ENCODE measurements at places on chromosomes 11 and 22.
A peak's percentile ranks its signal among the peaks of the same experiment; 100 is the strongest.

- no peak for DNase-seq
Measured at GRCh38 chr11:86396396-86396795, 21.7 kb downstream of the CCDC81 start.

DNA sequence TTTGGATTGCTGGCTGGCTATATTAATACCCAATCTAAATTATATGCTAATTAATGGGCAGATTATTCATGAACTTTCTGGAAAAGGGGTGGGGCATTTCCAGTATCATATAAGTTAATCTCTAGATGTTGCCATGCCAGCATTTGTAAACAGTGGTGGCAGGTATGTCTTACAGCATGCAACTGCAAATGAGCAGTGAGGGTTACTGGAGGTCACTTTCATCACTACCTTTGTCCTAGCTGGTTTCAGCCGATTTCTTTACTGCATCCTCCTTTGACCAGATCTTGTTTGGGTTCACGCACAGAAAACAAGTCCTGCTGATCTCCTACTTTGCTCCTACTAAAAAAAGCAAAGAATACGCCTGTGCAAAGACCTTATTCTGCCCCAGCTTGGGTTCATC lies 89.1 kb upstream of the USP47 start:
- peak; percentile 4 for DNase-seq

DNA sequence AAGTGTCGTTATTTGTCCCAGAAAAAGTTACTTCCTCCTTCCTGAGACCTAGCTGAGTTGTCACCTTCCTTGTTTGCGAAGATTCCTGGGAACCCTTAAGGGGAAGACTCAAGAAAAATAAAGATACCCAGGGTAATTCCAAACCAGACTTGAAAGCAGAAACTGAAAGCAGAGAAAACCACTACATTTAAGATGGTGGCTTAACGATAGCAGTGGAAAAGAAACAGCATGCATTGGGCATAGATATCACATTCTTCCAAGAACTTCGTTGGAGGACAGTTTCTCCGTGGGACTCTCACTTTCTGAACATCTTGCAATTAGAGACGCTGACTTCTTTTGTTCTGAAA lies 89.1 kb downstream of the FAM76B start:
- no peak for DNase-seq

- DNase-seq = no peak
Measured at GRCh38 chr22:37400719-37401118, 26.6 kb downstream of the ELFN2 start.

- DNase-seq = no peak
Measured at GRCh38 chr11:109123816-109124787, 297.9 kb upstream of the C11orf87 start.

GRCh38 chr11:59187587-59187986 lies 15.7 kb downstream of the DTX4 start:
- DNase-seq = peak; percentile 91

DNA sequence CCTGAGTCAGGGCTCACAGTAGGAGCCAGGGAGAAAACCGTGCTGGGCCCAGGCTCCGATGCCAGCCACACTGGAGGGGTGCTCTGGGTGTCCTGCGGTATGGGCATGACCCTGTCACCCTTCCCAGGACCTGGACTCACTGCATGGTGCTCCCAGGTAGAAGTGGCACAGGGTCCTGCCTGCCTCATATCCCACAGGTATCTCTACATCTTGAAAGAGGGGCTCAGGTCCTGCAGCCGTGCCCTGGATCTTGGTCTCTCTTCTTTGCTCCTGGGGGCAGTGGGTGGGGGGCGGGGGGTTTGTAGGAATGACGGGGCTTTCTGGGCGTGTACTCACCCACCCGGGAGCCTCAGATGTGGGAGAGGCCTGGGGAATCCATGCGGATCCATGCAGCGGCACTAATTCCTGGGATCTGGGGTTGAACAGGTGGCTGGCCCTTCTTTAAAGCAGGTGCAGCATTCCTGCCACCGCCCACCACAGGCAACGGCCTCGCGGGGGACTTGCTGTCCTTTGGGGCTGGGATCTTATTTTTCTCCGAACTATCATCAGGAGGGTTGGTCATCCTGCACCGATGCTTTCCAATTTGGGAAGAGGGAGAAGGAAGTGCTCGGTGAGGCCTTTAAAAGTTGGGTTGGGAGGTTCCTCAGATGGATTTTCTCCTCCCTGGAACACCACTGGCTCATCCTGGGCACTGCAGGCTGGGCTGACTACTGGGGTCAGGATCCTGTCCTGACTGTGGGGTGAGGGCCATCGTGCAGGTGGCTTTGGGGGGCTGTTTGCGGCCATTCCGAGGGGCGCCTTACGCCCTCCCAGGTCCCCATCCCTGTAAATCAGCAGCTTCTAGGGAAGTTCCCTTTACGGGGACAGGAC lies 886.4 kb downstream of the BRD1 start:
- DNase-seq = peak; percentile 9

DNA sequence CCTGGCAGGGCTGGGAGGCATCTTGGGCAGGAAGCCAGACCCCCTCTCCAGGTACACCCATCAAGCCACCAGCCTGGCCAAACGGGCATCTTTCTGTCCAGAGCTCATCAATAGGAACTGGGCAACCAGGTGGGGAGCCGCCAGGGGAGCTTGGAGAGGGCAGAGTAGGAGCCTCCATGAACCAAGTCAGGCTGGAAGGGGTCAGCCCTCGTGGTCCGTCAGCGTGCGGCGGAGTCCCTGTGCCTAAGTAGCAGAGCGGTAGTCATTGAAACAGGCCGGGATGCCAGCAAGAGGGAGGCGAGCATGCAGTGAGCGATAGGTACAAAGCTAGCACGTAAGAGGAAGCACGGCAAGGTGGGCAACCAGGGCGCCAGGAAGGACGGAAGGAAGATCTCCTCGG lies 1.7 kb downstream of the RTL6 start:
- no peak for DNase-seq

GRCh38 chr11:84501750-84502149 lies 1125.4 kb downstream of the DLG2 start:
- DNase-seq = no peak

- no peak for DNase-seq
Measured at GRCh38 chr11:114219559-114220349, 76.4 kb upstream of the NNMT start.

- DNase-seq = no peak
Measured at GRCh38 chr11:1877211-1878136, 14.2 kb downstream of the PRR33 start.

- no peak for DNase-seq
Measured at GRCh38 chr11:33179348-33179803, 18.1 kb upstream of the CSTF3 start.

- DNase-seq = no peak
Measured at GRCh38 chr22:39362271-39362670, 12.5 kb downstream of the SYNGR1 start.

DNA sequence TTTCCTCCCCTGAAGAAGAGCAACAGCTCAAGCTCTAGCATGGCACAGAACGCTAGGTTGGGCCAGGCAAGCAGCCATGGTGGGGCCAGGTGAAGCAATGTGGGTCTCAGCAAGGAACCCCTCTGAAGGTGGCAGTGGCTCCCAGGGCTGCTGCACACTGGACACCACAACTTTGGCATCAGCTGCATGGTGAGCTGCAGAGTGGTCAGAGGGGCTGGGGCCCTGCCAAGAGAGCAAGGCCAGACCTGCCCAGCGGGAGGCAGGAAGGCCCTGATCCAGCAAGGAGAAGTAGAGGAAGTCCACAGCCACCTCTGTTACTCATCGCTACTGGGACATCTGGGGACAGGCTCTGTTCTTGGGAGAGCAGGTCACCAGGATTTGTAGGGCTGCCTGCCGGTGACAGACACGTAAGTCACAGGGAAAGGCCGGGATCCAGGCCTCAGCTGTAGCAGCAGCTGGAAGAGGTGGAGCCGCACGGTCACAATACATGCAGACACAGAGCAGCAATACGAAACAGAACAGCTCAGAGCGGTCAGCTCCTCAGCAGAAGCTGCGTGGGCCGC lies 12.4 kb downstream of the CYB561A3 start:
- no peak for DNase-seq

DNA sequence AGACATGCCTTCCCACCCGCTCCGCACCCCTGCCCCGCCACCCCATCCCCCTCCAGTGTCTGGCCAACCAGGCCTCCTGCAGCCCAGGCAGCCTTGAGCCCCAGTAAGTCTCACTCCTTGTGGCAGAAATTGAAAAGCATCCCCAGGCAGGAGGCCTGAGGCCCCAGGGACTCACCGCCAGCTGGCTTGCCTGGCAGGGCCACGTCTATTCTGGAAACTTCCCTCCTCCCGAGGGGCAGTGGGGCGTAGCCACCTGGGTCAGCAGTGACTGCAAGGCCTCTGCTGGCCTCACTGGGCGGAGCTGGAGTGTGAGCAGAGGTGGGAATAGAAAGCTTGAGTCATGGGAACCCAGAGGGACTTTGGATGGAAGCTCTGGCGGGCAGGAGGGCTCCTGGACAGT lies 26.3 kb downstream of the ANO1 start:
- peak; percentile 86 for DNase-seq

- no peak for DNase-seq
Measured at GRCh38 chr22:32723643-32724042, 77.9 kb upstream of the TIMP3 start.

GRCh38 chr11:57299150-57299737 lies 25.5 kb downstream of the TNKS1BP1 start:
- no peak for DNase-seq

Data from kidney (tissue), 22 donors.